ENCODE measurements at places on chromosomes 7 and 10.

DNA sequence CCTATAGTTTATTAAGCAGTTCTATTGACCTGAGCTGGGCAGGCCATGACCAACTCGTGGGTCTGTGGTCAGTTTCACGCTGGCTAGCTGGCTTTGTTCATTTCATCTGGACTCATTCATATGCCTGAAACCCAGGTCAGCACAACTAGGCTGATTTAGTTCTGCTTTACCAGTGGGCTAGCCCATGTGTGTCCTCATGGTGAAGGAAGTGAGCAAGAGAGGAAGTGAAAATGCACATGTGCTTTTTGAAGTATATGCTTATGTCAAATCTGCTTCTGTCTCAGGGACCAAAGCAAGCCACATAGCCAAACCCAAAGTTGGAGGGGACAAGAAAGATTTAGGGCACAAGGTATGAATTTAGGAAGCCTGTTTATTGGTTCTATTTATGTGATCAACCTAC is 154.5 kb downstream of the RNF133 start:
- H3K27ac ChIP-seq: no peak overlapping the region
- peaks cover 1% of the 10 kb centered on the region for H3K27me3 ChIP-seq
- no peak for DNase-seq
- H3K36me3 ChIP-seq: no peaks in the 10 kb centered on the region

DNA sequence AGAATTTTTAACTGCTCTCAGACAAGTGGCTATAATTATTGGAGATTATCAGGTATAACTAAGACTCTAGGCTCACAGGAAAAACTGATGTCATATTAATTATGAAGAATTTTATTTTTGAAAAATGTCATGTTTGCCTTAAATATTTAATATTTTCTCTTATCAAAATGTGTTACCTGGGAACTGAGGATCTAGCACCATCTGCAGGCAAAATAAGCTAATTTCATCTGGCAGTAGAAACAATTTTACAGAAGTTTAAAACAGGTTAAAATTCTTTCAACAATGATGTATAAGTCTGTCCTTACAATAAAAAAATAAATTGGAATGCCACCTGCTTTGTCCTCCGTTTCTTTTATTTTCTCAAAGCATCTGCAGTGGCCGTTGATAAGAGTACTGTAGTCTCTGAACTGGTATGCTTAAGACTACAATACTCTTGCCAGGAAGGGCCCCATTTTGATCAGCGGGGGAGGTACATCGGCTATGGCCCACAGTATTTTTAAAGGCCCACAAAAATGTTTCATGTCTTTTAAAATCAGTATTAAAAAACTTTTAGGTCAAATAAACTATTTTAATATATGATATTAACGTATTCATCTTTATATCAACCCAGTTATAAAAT is 81.3 kb downstream of the VWDE start:
- H3K4me3 ChIP-seq: no peak overlapping the region
- H3K27me3 ChIP-seq: peaks cover 2% of the 10 kb centered on the region
- no peaks in the 10 kb centered on the region for H3K4me1 ChIP-seq
- no peaks in the 10 kb centered on the region for H3K36me3 ChIP-seq
- H3K27ac ChIP-seq: no peak overlapping the region

DNA sequence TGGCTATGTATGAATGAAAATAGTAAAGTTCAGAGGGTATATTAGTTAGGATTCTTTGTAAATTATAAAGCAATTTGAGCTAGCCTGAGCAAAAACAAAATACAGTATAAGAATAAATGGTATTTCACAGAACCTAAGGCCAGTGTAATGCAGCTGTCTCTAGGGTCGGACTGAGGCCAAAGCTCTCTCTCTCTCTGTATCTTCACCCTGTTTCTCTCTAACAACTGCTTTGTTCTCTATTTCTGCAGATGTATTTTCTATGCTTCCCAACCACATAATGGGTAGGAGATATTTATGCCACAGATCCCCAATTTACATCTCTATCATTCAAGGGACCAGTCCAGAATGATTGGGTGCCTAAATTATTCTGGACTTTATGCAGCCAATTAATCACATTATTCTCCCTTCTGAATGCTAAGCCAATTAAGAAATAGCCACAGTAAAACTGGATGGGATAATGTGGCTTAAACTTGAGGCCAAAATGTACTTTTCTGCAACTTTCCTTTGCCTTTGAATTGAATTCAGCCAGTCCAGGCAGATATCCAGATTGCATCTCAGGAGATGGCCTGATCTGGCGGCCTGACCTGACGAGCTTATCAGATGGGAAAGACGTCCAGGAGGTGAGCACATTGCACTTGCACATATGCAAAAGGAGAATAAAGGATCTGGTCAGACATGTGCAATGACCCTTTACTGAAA is 24.6 kb upstream of the IMMP2L start:
- H3K27ac ChIP-seq: no peak overlapping the region
- DNase-seq: no peak
- peaks cover 3% of the 10 kb centered on the region for H3K27me3 ChIP-seq
- no peaks in the 10 kb centered on the region for H3K36me3 ChIP-seq
- no peaks in the 10 kb centered on the region for H3K4me1 ChIP-seq
- no peak overlapping the region for H3K4me3 ChIP-seq

GRCh38 chr10:11636697-11637303 is 25.4 kb upstream of the USP6NL start:
- peaks cover 19% of the 10 kb centered on the region for H3K4me1 ChIP-seq
- no peak overlapping the region for H3K4me3 ChIP-seq
- H3K36me3 ChIP-seq: no peaks in the 10 kb centered on the region
- DNase-seq: no peak
- no peak overlapping the region for H3K27ac ChIP-seq

DNA sequence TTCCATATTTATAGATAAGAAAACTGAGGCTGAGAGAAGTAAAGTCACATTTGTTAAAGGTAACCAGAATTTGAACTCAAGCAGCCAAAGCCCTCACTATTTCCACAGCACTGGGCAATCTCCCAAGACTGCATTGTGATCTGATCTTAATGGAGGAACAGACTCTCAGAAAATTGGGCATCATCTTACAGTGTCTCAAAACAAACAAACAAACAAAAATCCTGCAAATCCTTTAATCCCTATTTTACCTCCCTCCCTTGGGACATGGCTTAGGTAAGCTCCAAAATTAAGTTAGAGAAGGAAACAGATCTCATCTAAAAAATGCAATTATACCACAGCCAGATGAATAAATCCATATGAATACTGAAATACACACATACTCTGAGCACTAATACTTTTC is 57.5 kb downstream of the FHIP2A start:
- peaks cover 23% of the 10 kb centered on the region for H3K27me3 ChIP-seq
- H3K36me3 ChIP-seq: no peaks in the 10 kb centered on the region
- peaks cover 32% of the 10 kb centered on the region for H3K4me1 ChIP-seq
- no peak overlapping the region for H3K27ac ChIP-seq
- no peak overlapping the region for H3K4me3 ChIP-seq
- DNase-seq: no peak

Data from activated T-helper 1 cell treated with anti-CD3 and anti-CD28 coated beads, Interleukin-12 subunit alpha, Interleukin-12 subunit beta, Interleukin-2, Interleukin-4 antibody, amounts not matched to agents 30 ng/mL and 10 ng/mL and 1 ng/mL, durations not matched to agents 14 hours and 24 hours and 36 hours (primary cell).